Amniotic stem cell (primary cell): ENCODE measurements at places on chromosomes 5 and 9.

GRCh38 chr5:8230868-8231267 is 361.9 kb downstream of the MTRR start:
- DNase-seq = no peak

DNA sequence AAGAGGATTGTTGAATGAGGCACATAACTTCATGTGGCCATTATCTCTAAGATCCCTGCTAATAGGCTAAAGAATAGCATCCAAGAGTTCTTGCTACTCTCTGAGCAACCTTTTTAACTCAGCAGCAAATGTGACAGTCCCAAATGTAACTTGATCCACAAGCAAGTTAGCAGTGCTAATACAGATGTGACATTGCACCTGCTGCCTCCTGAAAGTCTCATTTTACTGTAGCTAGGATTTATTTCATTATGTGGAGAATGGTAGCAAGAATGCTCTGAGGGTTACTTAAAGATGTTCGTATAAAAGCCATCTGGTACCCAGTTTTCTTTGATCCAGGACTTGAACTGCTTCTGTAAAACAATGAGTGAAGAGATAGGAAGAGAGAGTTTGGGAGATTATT is 45.8 kb downstream of the CDH10 start:
- DNase-seq = no peak

GRCh38 chr5:37926732-37927131 is 86.9 kb upstream of the GDNF start:
- no peak for DNase-seq

- peak; percentile 33 for DNase-seq
These were observed 114.2 kb downstream of the RGS3 start for GRCh38 chr9:113577525-113578261.

DNA sequence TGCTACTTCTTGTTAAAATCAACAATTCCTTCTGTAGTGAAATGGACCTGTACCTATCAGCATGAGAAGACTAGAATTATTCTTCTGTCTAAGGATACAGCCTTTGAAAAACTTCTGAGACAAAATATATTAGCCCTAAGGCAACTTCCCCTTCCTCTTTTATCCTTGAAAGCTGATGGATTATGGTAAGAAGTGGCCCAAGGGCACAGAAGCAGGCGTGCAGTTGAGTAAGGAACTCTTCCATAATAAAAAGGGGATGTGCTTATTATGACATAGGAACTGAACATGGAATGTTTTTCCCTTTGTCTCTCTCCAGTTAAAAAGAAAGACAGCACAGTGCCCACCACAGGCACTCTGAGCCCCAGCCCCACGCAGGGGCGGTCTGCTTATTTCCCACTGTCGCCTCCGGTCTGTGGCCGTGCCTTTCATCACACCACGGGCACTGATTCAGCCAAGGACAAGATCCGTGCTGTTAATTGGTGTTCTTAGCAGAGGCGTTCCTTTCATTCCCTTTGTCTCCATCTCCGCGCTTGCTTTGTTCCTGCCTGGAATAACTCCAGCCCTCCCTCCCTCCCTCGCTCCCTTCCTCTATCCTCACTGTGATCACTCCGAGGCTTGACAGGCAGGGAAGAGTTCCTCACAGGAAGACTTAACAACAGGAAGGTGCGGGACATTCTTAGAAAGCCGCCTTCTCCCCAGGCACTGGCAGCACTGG is 135.9 kb upstream of the OTULINL start:
- no peak for DNase-seq

GRCh38 chr5:132479111-132479951 is 11.2 kb downstream of the IRF1 start:
- DNase-seq = no peak

DNA sequence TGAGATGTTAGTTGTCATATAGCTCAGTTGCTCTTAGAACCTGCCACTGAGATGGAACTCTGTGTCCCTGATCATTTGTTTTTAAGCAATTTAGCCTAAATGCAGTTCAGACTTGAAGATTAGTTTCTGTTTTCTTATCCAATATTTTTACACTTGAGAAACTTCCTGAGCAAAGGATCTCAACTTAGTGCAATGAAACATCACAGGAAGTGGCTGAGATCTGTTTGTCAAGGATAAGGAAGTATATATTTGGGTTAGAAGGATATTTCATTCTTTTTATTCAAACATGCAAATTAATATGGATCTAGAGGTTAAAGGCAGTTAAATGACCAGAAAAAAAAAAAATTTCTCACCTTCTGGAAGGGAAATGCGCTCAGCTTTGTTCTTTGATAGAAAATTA is 19.7 kb upstream of the F2R start:
- DNase-seq = no peak

DNA sequence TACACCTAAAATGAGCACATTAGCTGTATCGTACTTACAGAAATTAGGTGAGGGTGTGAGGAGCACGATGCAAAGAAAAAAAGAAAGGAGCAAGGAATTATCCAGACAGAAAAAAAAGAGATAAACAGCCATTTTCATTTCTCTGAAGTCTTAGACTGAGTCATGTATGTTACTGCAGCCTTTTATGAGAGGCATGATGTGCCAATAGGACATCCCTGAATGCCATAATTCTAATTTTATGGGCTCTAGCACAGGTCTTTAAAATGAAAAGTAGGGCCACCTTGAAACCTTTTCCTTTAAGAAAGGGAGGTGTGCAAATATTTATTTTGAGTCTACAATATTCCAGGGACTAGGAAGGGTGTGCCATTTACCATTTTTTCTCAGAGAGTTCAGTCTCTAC is 74.1 kb upstream of the PTPRD start:
- DNase-seq = no peak

GRCh38 chr5:113354055-113354454 is 80.7 kb downstream of the TSSK1B start:
- DNase-seq = peak; percentile 2

- no peak for DNase-seq
These were observed 737 bp downstream of the RNF180 start for GRCh38 chr5:64166201-64166959.

DNA sequence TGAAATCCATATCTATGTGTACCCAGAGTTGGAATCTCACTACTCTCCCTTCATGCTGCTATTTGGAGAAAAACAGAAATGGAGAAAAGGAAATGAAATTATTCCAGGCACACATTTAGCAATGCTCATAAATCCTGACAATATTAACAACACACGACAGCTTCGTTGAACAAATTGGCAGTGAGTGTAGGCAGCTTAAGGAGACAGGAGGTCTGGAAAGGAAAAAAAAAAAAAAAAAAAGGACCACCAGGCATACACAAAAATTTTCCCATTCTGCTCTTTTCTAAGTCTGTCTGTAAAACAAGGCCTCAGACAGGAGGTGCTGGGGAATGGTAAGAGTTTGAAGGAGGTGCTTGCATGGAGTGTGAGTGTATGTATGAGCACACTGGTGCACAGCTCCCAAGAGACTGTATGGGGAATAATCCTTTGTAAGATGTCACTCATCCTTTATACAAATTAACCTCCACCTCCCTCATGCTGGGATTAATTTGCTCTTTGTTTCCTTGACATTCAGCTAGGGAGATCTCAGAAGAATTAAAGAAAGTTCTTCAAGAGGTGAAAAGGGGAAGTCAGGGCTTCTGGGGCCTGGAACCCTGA is 78.9 kb downstream of the ASTN2 start:
- DNase-seq = no peak

DNA sequence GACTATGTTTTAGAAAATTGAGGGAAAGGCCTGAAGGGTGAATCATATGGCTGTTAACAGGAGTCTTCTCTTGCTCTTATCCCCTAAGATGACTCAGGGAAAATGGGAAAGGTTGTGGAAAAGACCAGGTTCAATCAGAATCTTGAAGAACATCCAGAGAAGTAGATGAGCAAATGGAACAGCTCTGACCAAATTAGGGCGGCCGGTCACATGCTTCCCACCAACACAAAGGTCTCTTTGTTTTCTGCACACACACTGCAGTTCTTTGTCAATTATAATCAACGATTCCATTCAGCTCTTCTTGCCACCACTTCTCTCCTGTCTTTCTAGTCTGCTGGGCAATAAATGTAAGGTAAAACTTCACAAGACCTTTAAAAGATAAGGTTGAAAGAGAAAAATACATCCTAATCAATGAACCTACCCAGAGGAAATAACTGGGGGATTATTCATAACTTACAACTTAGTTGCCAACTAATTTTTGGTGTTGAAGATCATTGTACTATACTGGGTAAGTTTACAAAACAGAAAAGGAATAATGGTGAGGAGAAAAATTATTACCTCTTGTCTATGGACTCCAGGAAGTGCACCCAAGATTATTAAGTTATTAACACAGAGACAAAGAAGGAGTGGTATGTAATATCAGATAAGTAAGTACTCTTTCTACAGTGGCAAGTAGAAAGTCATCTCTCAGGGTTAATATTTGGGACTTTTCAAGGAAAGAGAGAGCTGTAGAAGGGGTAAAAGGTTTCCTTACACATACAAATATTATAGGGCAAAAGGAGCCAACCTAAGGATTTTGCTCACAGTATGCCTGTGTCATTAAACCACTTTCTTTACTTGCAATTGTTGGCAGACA is 441.9 kb upstream of the PIK3R1 start:
- no peak for DNase-seq

DNA sequence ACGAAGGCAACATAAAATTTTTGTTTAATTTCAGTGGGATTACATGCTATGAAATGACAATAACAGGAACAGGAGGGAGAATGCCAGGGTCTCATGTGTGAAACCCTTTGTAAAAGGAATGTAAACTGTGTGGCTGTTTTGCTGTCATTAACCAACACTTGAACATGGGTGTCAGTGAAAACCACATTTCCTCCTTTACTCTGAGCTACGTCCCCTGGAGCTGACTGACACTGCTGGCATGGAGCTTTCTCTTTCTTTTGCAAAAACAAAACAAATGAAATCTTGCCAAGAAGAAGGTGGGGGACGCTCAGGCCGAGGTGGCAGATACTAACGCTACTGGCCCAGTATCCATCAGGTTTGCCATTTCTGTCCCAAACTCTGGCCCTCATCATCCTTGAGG is 121.4 kb downstream of the DMRT2 start:
- DNase-seq = no peak

- DNase-seq = no peak
These were observed 52.4 kb downstream of the TTLL11 start for GRCh38 chr9:122040561-122041242.

GRCh38 chr9:133987946-133988665 is 4.0 kb downstream of the VAV2 start:
- DNase-seq = no peak
